Activated naive CD8-positive, alpha-beta T cell treated with anti-CD3 and anti-CD28 coated beads for 36 hours (primary cell): ENCODE measurements at places on chromosomes 1 and 21.

DNA sequence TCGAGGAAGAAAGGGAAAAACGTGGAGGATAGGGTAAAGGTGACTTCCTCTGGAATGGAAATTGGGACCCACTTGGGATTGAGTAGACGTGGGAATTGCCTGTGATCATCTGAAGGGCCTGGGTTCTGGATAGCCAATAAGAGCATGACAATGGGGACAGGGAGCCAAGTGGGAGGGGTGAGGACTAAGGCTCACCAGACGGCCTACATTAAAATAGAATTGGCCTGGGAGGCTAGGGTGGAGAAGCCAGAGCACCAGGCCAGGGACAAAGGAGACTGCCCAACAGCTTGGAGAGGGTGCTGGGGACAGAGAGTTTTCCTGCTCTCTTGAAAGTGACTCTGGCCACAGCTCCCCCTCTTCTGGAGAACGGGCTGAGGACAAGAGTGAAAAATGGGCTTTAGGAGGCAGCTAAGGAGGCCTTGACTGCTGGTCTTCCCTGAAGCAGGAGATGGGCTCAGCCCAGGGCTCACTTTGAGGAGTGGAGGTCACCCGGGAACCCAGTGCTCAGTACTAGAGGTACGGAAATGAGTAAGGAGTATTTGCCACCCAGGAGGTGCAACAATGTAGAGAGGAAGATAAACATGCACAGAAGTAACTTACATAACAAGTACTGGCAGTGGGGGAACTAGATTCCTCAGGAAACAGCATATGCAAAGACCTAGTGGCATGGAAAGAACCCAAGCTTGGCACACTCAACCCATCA, 18.8 kb downstream of the INKA2 start:
- DNase-seq, result no peak

DNA sequence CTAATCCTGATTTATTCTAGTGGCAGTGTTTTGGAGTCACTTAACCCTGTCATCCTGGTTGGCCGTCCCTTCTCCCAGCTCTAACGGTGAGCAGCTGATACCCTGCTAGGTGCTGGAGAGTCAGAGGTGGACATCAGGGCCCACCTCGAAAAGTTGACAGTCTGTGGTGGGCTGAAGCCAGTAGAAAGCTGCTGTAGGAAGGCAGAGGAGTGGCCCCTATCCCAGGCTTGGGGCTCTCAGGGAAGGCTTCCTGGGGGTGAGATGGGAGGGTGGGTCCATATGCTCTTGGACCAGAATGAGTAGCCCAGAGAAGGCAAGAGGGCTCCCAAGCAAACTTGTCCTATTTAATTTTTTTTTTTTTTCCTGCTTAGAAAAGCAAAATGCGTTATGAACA, 475 bp upstream of the RPL5 start:
- DNase-seq, result no peak

- DNase-seq, result peak; percentile 56
Measured at GRCh38 chr1:92784021-92784638, 778 bp downstream of the EVI5 start.

GRCh38 chr21:15164678-15165303, 100.0 kb upstream of the NRIP1 start:
- DNase-seq, result no peak

- DNase-seq, result no peak
Measured at GRCh38 chr21:32483293-32483595, 70.7 kb downstream of the EVA1C start.
